CD4-positive, alpha-beta T cell treated with Interleukin-21 for 1 hour (primary cell): ENCODE measurements at places on chromosomes 12 and 14.

- no peak for DNase-seq
Observed at GRCh38 chr12:105018776-105019175, 32.7 kb downstream of the NOPCHAP1 start.

- DNase-seq, result no peak
Observed at GRCh38 chr12:114850661-114851275, 166.8 kb upstream of the TBX3 start.

- DNase-seq, result no peak
Observed at GRCh38 chr12:50840809-50841487, 1.8 kb upstream of the TMPRSS12 start.

DNA sequence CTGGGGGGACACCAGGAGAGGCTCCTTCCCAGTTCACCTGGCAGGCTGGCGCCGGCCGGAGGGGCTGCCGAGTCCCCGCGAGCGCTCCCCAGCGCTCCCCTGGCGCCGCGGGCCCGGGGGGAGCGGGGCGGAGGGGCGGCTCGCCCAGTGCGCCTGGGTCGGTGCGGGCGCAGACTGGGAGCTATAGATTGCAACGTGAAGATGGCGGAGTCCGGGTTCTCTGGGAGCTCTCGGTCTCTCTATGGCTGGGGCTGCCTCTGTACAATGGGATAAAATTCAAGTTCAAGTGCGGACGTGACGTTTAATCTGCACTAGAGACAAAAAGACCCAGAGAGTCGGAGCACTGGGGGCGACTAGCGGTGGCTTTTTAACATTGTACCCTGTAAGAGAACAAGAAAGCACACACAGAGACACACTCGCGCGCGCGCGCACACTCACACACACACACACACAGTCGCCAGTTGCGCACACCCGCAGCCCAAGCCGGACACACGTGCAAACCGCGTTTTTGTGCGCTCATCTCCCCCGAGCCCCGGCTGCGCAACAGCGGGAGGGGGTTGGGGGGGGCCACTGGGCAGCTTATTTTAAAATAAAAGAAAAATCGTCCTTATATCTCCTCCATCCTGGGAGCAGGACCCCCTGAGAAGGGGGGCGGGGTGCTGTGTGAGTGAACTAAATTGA lies at the start of gene BCL11B:
Gene BCL11B (minus strand): TSS at position 247 of the 681 bp plus-strand sequence. CDS start 979 bp downstream, outside the sequence.
- peak; percentile 95 for DNase-seq

- DNase-seq, result no peak
Observed at GRCh38 chr14:59313658-59314608, 125.5 kb downstream of the DAAM1 start.

DNA sequence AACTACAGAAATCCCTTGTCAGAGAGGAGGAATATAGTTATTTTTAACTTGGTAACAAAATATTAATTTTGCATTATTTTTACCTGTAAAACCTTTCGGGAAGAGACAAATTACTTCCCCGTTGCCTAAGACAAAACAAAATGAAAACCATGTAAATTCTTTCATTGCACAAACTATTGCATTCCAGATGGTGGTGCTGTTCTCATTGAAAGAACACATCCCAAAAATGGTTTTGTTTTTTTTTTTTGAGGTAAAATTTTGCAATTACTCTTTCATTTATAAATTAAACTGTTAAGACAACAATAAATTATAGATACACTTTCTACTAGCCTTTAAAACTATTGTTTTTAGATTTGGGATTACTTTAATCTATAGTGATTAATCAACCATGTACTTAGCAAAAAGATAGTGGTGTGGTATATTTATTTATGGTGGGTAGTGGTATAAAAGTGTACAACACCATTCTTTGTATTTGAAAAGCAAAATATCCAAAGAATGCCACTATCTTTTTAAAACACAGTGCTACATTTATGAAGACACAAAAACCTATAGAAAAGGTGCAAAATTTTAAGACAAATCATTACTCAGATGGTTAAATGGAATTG lies 115.5 kb downstream of the SLC38A1 start:
- DNase-seq, result peak; percentile 48
